ENCODE measurements at places on chromosomes 5 and 9.

DNA sequence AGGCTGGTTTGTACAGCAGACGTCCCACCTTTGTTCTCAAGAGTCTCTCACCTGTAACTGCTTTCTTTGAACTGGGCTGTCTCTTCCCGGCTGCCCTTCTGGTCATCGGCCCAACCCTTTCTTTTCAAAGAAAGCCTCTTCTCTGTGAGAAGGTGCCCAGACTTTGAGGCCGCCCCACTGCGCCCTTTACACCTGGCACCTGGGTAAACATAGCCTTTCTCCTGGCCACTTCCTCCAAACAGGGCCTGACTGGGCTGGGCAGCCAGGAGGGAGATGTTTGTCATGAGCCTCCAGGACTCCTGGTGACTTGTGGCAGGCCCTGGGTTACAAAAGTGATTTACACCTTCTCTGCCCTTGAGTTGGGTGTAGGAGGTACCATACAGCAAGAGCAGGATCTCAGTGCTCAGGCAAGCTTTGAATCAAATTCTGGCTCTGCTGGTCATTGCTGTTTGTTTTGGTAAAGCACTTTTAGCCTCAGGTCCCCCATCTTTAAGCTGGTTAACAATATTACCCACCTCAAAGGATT is 127.2 kb upstream of the CXCL14 start:
- DNase-seq, result no peak

DNA sequence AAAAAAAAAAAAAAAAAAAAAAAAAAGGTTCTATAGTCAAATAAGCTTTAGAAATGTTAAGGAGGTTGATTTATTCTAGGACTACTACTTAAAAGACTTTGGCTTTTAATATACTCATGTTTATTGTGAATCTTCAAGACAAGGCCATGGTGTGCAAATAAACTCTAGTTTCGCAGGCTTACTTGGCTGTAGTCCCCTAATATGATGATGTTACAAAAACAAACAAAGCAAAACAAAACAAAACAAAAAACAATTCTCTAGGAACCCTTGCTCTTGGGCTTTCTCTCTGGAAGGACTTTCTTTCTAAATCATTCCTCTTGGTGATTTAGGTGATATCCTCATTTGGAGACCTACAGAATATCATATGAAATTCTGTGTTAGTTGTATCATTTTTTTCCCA is 172.0 kb downstream of the GDNF start:
- DNase-seq, result no peak

DNA sequence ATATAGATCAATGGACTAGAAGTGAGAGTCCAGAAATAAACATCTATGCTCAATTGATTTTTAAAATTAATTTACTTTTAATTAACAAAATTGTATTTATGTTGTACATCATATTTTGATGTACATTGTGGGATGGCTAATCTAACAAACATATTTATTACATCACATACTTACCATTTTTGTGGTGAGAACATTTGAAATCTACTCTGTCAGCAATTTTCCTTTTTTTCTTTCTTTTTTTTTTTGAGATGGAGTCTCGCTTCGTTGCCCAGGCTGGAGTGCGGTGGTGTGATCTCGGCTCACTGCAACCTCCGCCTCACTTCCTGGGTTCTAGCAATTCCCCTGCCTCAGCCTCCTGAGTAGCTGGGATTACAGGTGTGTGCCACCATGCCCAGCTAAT is 32.4 kb upstream of the SHB start:
- no peak for DNase-seq

DNA sequence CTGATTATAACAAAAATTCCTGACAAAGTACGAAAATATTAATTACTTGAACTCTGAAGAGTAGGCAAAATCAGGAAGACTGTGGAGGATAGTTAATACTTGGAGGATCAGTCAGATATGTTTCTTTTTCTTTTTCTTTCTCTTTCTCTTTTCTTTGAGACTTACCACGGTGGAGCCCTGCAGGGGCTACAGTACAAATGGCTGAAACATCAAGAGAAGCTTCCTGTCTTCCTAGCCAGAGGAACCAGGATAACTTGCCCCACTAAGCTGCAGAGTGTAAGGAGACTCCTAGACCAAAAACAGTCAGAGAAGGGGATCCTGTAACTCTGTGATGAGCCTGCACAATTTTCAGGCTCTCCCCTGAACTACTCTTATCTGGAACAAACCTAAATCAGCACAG is 324.6 kb upstream of the TYRP1 start:
- DNase-seq, result no peak

DNA sequence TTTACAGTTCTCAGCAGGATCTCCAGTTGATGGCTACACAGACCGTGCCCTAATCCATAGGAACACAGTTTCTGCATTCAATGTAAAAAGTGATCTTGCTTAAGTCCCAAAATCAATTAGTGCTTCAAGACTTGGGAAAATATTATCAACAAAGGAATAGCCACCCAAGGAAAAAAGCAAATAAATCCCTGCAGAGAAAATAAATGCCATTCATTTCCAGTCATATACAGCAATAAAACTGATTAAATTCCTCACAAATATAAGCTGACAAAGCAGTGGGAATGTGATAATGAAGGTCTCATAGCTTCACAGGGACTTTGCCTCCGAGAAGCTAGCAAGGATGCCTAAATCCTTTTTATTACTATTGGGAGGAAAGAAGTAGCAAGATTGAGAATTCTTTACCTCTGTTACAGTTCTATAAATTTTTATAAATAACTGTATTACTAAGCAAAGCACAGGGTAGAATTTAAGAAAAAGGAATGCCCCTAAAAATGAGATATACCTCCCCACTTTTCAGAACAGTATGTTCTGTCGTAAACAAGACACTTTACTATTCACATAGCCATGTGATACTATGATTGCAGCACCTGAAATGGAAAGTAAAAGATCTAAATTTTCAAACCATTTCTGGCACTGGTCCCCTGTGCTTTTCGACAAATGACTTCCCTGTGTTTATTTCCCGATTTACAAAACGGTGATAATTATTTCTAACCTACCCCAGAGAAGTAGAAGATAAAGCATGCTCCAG is 59.8 kb downstream of the ARSB start:
- DNase-seq, result no peak

Data from activated CD8-positive, alpha-beta memory T cell treated with anti-CD3 and anti-CD28 coated beads for 1 hour (primary cell).